ENCODE measurements at places on chromosomes 5 and 9.

DNA sequence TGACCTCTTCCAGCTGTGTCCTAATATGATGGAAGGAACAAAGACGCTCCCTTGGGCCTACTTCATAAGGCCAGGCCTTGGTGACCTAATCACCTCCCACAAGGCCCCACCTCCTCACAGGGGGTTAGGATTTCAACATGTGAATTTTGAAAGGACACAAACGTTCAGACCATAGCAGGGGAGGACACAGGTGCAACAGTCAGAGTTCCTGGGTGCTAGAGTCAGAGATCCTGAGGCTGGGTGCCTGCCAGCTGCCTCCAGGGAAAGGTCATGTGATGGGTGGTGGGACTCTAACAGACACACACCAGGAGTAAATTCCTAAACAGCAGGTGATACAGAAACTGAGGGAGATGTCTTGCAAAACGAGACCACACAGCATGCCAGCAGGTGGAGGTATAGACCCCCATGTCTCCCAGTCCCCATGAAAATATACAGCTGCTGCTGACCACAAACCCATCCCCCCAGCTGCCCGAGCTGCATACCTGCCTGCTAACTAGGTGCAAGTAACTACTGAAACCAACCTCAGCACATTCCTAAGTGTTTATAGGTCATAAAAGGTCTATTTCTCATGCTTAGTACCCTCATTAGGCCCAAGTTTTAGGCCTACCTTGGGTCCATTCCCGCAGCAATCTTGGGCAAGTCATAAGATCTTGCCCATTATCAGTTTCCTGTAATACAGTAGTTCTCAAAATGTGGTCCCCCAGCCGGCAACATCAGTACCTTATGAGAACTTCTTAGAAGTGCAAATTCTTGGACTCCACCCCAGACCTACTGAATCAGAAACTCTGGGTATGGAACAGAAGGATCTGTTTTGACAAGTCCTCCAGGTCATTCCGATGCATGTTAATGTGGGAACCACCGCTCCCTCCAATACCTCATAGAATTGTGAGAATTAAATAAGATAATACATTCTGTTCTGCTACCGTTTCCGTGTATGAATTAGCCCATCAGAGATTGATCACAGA is 245.3 kb downstream of the ENC1 start:
- DNase-seq, result no peak

DNA sequence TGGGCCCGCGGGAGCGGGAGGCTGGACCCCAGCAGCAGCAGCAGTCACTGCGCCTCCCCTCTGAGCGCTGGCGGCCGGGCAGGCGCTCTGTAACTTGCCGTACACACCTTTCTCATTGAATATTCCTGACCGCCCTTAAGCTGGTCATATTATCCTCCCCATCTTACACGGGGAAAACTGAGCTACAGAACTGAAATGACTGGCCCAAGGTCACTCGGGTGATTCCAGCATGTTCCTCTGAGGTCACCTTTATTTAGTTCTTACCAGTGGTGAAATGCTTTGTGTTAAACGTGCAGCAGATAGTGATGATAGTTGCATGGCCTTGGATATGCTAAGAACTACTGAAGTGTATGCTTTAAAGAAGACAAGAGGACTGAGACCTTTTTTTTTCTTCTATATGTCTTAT is 607 bp downstream of the UQCRQ start:
- no peak for DNase-seq

DNA sequence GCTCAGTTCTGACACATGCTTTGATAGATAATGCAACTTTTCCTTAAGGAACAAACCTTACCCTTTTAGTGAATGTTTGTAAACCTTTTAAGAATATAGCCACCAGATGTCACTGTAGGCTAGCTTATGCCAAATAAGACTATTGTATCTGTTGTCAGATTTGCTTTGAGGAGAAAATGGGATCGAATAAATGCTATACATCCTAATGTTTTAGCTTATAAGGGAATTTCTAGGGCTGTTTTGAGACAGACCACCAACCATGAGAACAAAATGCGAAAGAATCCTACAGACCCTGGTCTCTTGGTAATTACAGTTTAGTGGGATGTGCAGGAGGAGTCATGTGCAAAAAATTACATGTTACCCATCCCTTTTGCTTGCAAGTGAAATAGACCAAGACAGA is 127.6 kb upstream of the NMUR2 start:
- peak; percentile 23 for DNase-seq

GRCh38 chr5:124599028-124599973 is 147.1 kb downstream of the ZNF608 start:
- no peak for DNase-seq

- DNase-seq, result no peak
Observed at GRCh38 chr5:83322273-83322924, 149.1 kb upstream of the VCAN start.
